Choroid plexus epithelial cell (primary cell): ENCODE measurements at places on chromosomes 3 and 15.

- no peak for DNase-seq
Measured at GRCh38 chr3:149917124-149917667, 53.5 kb downstream of the PFN2 start.

DNA sequence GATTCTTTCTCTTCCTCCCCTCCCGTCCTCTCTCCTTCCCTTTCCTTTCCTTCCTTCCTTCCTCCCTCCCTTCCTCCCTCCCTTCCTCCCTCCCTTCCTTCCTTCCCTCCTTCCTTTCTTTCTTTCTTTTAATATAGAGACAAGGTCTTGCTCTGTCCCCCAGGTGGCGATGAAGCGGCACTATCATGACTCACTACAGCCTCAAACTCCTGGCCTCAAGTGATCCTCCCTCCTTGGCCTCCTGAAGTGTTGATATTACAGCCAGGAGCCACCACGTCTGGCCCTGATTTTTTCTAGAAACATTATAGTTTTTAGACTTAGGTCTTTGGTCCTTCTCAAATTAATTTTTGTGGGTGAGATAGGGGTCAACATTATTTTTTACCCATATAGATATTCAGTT is 15.5 kb downstream of the GRM2 start:
- DNase-seq: no peak

- DNase-seq: no peak
Measured at GRCh38 chr3:108437439-108437838, 73.0 kb downstream of the MYH15 start.

DNA sequence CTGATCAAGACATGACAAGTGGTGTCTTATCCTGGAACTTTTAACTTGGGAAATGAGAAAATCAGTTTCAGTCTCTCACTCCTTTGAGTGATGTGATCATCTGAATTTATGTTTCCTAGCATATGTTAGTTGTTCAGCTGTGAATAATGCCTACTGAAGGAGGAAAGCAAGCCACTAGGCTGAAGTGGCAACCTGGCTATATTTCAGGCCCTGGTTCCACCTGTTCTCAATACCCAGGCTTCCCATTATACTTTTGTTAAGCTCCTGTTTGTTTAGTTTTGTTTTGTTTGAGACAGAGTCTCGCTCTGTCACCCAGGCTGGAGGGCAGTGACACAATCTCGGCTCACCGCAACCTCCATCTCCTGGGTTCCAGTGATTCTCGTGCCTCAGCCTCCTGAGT is 243.8 kb downstream of the ALCAM start:
- no peak for DNase-seq

DNA sequence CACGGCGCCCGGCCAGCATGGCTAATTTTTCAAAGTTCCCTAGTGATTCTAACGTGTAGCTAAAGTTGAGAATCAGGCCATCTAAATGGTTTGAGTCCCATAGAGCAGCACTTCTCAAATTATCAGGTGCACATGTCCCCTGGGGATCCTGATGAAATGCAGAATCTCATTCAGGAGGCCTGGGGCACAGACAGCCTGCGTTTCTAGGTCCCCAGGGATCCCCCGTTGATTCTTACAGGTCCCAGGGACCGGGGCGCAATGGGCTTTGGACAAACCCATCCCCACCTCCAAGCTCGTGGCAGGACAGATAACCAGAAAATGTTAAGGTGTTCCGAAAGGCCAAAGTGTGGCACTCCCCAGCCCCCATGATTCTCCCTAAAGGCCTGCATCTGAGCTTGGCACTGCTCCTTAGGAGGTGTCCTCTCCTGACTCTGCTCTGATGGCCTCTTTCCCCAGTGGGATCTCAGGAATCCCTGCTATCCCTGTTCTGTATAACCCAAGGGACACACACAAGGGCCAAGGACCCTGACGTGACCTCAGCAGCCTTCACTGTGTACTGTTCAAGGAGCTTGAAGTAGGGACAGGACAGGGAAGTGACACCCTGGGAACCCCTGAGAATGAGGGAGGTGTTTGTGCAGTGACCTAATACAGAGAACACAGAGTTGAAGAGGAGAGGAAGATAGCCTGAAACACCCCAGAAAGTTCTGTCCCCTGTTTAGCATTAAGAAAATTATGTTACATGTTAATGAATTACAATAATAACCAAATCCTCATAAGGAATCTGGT is 8.0 kb downstream of the LRRK1 start:
- no peak for DNase-seq

GRCh38 chr3:64037084-64037483 is 13.8 kb upstream of the PSMD6 start:
- no peak for DNase-seq

- DNase-seq: no peak
Measured at GRCh38 chr15:41979493-41980266, 7.3 kb upstream of the EHD4 start.

DNA sequence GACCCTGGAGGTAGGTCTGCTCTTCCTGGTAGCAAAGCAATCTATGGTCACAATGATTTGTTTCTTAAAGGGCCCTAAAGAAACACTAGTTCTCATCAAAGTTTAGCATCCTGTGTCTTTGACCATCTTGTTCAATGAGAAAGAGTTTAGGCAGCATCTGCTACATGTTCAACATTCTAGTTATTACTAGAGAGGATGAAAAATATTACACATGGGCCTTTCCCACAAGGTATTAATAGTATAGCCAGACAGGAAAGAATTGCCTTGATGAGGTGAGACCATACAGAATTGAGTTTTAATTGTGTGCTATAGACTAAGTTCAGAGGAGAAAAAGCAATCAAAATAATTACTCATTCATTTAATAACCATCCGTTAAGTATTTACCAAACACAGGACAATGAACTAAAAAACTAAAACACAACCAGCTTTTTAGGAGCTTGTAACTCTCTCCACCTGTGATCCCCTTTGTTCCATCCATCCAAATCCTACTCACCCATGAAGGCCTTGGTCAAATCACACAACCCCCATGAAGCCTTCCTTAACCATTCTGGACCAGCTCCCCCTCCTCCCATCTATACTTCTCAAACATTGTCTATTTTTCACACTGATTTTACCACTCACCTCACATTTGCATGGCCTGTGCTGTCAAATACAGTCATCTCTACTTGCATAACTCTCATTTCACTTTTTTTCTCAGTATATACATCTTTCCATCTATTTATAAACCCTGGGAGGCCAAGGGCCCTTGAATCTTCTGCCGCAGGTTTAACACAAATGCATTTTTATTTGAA is 122.9 kb downstream of the RORA start:
- DNase-seq: no peak

GRCh38 chr3:154324919-154325318 is 632 bp upstream of the DHX36 start:
- peak; percentile 62 for DNase-seq

- peak; percentile 34 for DNase-seq
Measured at GRCh38 chr3:112639455-112640225, 1.3 kb downstream of the CCDC80 start.

DNA sequence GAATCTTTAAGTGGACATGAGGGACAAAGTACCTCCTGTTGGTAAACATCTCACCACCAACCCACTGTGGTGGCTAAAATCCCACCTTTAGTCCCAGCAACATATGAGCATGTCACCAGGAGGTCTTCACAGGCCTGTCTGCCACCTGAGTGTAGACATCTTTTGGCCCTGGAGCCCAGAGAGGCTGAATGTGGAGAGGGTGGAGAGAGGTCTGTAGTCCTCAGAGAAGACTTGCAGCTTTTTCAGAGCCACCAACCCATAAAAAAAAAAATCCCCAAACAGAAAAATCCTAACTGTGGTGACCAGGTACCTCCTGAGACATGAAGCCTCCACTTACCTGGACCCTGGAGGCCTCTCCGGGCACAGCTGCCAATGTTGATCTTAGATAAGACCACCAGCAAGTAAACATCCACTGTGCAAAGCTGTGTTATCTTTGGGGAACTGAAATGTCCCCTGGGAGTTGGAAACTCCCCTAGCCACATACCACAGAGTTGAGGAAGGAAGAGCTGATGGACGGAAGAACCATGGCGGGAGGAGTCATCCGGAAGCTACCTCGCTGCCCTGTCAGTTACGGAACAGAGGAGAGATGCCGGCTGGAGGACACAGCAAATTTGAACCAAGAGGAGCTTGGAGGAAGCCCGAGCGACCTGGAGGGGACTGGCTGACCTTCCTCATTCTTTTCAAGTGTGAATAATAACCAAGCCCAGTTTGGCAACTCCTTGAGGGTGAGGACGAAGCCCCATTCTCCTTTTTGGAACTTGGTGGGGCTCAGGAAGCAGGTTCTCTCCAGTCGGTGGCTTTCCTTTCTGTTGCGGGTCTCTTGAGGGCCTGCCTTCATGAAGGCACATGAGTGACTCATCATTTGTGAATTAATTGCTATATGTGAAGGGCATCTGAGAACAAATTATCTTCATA is at the start of gene GHRL:
Gene GHRL, minus strand, starts transcription at position 443 of the 915 bp plus-strand sequence. CDS start 2,767 bp downstream, outside the sequence.
- DNase-seq: peak; percentile 68
